Stimulated activated CD8-positive, alpha-beta memory T cell treated with anti-CD3 and anti-CD28 coated beads, Interleukin-15, amount 100 ng/mL, for 24 hours (primary cell): ENCODE measurements at places on chromosomes 5 and 9.

DNA sequence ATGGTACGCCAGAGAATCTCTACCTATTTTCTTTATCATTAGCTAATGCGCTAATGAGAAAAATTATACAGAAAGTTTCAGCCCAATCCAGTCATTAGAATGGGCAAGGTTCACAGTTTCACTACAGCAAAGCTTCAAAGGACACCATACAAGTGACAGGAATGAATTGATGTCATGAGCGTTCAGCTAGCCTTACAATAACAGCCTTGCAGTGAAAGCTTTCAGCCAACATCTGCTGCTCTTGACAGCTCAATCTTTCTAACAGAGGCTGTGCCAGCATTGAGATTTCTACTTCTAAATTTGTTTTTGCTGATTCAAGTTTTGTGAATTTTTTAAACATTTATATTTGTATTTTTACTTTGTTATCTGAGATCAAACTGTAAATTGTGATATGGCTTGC, 302.4 kb upstream of the FAM174A start:
- no peak for DNase-seq

DNA sequence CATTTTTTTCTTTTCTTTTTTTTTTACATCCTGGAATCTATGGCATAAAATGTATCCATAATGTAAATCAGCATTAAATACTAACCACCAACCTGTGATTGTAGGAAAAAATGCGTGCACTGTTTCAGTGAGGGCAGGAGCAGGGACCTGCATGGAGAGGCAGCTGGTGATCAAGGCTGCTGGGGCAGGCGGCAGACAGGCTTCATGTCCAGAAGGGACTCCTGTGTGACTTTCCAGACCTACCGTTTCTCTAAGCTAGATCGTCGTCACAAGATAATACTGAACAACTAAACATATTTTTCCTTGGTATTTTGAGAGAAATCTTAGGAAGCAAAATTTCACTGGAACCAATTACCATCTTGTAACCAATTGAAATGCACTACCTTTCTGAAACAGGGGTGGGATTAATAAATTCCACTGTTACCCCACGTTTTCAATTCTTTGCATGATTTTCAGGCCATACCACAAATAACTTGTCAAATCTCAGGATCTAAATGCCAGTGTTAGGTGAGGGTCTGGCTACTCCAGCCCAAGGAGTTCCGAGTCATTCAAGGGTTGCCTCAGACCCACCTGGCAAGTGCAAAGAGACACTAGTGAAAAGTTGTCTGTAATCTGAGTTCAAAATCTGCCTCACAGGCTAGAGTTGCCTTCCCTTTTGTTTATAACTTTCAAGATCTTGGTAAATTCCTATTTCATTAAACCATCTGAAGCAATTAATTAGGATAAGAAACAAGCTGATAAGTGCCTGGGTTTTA, 198.2 kb downstream of the SEMA5A start:
- no peak for DNase-seq

DNA sequence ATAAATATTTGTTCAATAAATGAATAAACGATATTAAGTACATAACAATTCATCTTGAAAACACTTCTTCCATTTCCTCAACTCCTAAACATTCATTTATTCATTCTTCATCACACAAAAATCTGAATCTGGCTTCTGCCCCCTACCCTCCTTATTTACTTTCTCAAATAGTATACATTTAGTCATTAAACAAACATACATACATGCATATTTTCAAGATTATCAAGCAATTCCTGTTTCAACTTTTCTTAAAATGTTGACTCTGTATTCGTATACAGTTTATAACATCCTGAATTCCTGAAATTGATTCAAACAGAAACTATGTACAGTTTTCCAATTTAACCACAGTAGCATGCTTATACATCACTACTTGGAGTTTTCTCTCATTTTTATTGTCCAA, 129.0 kb downstream of the MUSK start:
- DNase-seq = no peak

GRCh38 chr9:33202018-33202417, 34.9 kb upstream of the B4GALT1 start:
- DNase-seq = no peak

- no peak for DNase-seq
Observed at GRCh38 chr9:122340161-122340560, 30.7 kb upstream of the PTGS1 start.

DNA sequence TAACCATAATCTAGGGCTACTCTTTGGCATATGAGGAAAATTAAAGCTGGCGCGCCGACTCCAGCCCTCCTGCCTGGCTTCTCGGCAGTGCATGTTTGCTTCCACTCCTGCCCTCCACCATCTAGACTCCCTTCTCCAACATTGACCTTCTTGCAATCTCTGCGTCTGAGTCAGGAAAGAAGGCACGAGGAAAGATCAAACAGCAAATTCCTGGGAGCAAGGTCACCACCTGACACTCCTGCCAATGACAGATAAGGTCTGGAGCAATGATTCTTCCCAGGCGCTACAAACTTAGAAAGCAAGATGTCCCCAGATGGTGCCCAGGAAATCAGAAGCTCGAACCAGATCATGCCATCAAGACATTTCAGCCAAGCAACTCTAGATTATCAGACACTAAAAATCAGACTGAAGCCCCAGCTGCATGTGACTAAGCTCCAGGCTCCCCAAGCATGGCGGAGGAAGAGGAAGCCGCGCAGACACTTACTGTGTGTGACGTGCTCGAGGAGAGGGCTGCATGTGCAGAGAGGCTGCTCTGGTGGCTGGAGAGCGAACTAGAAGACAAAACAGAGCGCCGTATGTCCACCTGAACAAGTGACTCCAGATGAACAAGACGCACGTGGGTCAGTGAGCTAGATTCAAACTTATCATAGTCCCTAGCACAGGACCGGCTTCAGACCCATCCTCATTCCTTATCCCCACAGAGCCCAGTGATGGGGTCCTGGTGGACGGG, 115.3 kb downstream of the UBE2R2 start:
- DNase-seq = no peak

- no peak for DNase-seq
Observed at GRCh38 chr9:106920091-106920490, 57.1 kb downstream of the ZNF462 start.

DNA sequence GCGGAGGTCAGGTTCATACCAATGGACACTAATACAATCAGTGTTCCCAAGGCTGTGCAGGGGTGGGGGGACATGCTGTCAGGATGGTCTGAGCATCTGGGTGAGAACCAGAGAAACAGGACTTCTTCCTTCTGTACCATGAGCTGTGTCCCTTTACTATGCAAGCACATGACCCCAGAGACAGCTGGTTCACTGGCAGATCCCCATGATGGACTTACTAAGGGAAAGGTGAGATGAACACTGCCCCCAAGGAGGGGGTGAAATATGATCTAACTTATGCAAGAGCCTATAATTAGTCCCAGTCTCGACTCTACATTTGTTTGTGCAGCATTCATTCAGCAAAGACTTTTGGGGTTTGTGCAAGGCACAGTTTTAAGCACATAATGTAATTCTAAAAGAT, 91.4 kb downstream of the LIFR start:
- DNase-seq = no peak

DNA sequence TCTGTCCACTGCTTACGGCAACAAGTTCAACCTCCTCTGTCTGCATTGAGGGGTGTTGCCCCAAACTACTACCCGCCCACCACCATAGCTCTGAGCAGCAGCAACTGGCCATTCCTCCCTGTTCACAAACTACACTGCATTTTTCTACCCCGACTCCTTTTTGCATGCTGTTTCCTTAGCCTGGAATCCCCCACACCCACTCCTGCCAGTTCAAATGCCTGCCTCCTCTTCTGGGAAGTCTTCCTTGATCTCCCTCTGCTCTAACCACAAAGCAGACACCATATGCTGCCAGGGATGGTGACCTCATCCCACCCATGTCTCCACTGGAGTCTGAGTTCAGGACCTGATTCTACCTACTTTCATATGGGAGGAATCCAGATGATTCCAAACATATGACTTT, 13.3 kb downstream of the ALDH1B1 start:
- DNase-seq = no peak

DNA sequence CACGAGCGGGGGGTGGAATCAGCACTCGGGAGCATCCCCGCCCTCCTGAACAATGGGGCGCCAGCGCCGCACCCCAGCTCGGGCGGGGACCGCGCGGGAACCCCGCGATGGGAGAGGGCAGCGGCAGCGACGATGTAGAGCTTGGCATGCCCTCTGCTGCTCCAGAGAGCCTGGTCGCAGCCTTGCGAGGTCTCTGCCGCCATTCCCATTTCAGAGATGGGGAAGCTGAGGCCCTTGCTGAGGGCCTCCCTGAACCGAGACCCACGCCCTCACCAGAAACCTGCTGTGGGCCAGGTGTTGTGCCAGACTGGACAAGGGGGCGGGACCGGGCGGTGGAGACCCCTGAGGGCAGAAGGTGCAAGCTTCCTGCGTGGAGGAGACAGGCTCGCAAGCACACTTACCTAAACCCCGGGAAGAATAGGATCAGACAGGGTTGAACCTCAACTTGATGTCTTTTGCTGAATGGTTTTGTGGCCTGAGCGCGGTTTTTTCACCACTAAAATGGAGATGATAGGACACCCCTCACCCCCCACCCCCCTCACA, 647 bp upstream of the MEGF9 start:
- no peak for DNase-seq

GRCh38 chr5:154967421-154968024, 26.6 kb downstream of the MRPL22 start:
- DNase-seq = no peak

- no peak for DNase-seq
Observed at GRCh38 chr5:94544875-94545547, 73.4 kb downstream of the KIAA0825 start.

GRCh38 chr5:79685627-79686026, 4.0 kb upstream of the CMYA5 start:
- DNase-seq = no peak

DNA sequence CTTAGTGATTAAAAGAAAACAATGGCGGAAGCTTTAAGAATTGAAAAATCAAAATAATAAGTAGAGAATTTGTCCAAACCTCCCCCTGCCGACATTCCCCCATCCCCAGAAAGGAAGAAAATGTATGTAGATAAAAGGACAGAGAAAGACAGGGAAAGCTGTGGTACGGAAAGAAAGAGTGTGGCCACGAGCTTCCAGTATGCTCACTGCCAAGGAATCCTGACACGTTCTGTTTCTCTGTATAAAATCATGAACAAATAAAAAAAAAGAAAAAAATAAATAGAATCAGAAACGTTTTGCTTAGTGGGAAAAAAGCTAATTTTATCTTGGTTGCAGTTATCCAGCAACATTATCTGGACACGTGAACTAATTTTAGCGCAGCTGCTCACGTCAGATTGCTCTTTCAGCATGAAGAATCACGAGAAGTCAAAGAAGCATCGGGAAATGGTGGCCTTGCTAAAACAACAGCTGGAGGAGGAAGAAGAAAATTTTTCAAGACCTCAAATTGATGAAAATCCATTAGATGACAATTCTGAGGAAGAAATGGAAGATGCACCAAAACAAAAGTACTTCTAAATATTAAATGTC, 15.2 kb downstream of the DNAJC21 start:
- no peak for DNase-seq

DNA sequence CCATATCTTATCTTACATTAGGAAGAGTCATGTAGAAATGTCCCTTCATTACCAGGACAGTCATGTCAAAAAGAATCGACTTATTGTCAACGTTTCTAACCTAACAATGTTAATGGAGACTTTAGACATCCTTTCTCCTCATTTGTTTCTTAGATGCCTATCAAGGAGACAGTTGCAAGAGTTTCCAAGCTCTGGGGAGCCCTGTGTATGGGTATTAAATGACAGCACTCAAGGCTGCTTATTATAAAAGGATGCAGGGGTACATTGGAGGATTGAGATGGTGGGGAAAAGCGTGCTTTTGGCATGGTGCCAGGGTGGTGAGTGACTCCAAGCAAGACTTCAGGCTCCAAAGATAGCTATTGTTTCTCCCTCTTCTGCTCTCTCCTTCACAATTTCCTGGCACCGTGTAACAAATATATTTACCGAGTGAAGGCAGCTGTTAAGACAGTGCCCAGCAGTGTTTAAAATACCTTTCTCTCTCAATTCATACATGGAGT, 461.3 kb upstream of the CLINT1 start:
- no peak for DNase-seq

DNA sequence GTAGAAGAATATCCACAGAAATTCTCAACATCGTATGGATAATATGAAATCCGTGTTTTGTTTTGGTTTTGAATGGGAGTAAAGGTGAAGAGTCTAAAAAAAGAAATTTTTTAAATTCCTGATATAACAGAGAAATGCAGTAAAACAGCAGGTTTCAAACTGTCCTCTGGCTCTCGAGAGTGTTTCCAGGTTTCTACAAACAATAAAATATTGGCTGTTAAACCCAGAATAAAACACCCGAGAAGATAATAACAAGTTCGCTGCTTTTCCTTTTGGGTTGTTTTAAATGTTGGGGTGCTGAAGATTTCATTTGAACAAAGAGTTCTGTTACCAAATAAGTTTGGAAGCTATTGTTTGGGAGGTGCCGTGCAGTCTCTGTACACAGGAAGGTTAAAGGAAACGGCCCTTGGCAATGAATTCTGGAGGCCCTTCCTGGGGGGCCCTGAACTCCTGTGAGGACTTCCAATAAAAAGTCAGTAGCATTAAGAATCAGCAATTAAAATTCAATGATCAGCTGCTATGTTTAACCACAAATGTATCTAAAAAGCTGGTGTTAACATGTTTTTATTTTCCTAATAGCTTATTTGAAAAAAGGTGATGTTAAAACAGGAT, 215.8 kb downstream of the TSSK1B start:
- DNase-seq = no peak

GRCh38 chr9:134335061-134335460, 8.8 kb downstream of the RXRA start:
- DNase-seq = no peak

DNA sequence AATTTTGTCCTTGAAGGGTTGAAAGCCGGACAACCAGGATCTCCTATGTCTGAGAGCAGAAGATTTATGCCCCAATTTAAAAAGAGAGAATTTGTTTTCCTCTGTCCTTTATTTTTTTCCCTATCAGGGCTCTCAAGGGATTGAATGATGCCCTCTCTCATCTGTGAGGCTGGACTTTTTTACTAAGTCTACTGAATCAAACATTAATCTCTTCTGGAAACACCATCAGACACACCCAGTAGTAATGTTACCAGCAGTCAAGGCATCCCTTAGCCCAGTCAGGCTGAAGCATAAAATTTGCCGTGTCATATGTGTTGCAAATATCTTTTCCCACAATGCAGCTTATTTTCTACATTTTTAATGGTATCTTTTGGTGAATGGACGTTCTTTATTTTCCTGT, 1497.9 kb downstream of the MAT2B start:
- no peak for DNase-seq
